ENCODE measurements at places on chromosomes 2 and 18.

GRCh38 chr2:153940511-153940910 lies 68.8 kb downstream of the GALNT13 start:
- DNase-seq = no peak

DNA sequence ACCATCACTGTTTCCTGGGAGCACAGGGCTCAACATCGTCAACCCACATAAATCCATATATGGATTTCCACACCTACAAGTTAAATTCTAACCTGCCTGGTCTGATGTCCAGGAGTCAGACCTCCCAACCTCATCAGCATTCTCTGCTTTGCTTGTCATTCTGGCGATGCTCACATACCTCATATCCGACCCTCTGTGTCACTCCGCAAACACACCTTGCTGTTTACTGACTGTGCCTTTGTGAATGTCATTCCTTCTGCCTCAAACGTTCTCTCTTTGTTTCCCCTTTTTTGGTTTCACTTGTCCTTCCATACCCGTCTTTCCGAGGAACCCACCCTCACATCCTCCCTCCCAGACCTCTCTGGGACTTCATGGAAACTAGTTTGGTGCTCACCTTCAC lies 187.1 kb downstream of the ACTR3 start:
- no peak for DNase-seq

- peak; percentile 42 for DNase-seq
These were observed 73.6 kb downstream of the NPAS2 start for GRCh38 chr2:100893392-100894104.

DNA sequence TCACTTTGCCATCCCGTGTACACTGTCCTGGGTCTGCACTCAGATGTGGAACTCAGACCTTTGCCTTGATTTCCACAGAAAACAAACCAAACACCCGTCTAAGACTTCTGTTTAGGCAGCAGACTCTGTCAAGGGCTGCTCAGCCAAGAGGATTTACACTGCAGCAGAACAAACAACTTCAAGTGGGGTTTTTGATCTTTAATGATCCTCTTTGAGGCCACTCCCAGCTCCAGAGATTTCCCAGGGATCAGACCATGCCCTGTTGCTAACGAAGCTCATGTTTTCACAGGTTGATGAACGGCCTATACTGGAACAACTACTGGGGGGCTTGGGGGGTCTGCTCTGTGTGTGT lies 52.5 kb upstream of the LGALSL start:
- no peak for DNase-seq

- no peak for DNase-seq
These were observed 130.3 kb upstream of the CTAGE1 start for GRCh38 chr18:22547807-22548561.

DNA sequence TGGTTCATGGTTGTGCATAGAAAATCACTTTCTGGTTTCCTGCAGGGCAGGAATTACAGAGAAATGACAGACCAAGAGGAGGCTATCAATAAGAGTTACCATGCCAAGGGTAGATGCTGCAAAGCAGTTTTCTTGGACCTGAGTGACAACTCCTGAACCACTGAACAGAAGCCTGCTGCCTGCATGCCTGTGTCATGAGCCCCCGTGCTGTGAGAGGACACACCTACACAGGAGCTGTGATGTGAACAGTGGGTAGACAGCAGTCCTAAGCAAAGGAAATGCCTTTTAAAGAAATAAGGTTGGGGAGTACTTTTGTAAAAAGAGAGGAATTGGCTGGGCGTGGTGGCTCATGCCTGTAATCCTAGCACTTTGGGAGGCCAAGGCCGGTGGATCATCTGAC lies 54.2 kb upstream of the CREB1 start:
- DNase-seq = no peak

GRCh38 chr2:206736935-206737334 lies 18.7 kb upstream of the DYTN start:
- DNase-seq = no peak

- DNase-seq = no peak
These were observed 70.3 kb upstream of the DOCK10 start for GRCh38 chr2:225112362-225113126.

DNA sequence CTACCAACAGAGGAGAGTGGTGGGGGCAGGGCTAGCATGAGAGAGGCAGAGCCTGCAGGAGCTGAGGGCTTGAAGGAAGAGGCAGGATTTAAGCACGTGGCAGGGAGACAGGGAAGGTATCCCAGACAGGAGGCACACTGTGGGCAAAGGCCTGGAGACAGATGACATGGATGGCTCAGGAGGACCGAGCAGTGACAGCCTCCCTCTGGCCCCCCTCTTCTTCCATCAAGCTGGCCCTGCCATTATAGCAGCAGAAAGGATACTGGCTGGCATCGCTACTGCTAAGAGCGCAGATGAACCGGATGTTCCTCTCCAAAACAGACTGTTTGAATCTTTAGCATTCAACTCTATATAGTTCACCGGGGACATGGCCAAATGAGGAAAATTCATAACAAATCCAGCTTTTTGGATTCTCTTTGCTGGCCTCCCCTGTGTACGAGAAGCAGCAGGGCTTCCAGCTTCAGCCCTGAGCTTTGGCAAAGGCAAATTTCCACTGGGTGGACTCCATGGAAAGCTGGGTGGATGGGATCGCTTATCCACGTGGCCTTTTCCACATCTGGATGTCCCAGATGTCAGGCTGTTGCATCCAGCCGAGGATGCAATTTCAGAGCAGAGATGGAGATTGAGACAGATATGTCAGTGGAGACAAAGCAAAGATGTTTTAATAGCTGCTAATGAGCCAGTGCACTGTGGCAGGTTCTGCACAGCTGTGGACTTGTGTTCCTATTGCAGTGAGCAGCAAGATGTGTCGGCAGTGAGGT lies 36.2 kb downstream of the CAPN13 start:
- DNase-seq = peak; percentile 23

DNA sequence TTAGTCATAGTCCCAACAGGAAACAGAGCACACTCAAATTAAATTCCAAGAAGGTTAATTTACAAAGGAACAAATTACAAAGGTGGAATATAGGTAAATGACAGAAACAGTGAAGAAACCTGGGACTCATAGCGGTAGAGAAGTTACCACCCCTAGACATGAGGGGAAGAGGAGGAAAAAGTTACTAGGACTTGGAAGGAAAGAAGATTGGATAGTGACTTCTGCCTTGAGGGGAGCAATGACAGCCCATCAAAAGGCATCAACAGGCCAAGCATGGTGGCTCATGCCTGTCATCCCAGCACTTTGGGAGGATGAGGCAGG lies 2.4 kb upstream of the PDE11A start:
- DNase-seq = no peak

DNA sequence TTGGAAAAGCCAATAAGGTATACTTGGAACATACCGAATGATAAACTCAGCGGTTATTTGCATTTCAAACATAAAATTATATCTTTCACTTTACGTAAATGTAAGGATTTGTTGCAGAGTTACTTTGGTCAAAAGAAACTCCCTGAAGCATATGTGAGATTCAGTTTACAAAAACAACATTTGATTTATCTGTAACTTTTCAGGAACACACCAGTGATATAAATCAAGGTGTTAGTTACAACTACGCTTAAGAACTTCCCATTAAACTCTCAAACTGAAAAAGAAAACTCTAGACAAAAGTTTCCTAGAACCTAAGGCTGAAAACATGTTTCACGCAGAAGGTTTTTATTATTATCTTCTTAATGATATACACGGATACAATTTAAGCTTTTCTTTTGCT lies 110.6 kb upstream of the MEIS1 start:
- no peak for DNase-seq

DNA sequence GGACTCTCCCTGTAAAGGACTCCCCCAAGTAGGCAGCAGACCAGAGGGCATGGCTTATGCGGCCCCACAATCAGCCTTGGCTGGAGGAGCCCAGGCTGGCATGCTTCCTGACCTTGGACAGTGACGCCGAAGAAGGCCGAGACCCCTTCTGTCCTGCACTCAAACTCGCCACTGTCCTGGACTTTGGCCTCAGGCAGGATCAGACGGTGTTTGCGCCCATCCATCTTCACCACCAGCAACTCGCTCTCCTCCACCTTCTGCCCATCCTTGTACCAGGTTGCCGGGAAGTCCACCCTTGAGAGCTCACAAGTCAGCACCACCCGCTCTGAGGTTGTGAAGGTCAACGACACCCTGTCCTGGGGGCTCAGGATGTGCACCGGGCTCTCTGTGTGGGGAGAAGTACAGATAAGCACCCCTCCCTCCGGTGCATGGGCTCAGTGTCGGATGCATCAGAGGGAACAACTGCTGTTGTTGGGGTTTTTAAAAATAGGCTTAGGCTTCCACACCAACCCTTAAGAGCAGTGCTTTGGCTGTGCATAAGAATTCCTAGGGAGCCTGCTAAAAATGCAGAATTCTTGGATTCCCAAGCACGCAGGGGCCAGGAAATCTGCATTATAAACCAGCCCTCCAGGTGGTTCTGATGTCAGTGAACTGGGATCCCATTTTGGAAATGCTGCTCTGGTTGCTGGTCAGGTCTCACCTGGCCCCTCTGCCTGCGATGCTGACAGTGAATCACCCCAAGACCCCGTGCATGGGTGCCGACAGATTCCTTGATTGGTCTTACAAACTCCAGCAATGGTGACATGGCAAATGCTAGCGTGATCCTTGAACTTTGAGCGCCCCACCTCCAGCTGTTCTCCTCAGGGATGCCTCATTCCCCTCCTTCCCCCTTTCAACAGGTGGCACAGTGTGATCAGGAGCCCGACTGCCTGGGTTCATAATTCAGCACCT lies 5.9 kb downstream of the OBSL1 start:
- DNase-seq = no peak

DNA sequence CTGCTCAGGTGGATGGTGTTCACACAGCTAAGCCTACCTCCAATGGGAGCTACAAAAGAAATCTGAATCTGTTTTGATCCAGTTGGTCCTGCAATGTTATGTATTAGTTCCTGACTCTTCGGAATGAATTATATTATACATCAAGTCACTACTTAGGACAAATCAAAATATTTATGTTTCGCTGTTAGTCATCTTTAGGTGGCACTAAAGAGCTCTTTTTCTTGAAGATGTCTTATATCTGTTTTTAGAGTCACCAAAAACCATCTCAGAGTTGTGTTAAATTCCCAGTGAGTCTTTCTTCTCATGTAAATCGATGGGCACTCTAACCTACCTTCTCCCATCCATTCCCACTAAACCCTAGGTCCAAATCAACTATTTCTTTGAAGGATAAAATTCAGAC lies 2.2 kb downstream of the DNER start:
- no peak for DNase-seq

DNA sequence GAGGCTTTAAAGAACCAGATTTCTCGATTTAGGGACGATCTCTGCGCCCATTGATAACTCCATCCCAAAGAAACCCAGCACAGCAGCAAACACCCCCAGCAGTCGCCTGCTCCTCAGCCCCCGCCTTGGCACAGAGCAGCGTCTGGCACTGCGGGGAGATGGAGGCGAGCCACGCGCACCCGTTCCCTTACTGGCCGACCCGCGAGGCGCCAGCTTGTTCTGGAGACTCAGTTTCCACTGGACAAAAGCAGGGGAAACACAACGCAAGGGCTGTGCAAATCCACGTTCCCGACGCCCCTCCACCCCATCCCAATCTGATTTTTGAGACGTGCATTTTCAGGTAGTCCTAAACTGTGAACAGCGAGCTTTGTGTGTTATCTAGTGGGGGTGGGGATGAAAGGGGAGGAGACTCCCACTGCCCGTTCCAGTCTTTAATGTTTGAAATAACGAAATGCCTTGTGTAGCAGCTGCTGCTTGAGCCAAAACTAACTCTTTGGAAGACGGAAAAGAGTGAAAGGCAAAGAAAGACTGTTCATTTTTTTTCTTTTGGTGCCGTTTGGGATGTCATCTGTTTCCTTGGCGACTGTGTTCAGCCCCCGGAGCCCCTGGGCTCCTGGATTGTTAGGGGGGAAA lies 143.2 kb downstream of the MEIS1 start:
- DNase-seq = no peak

DNA sequence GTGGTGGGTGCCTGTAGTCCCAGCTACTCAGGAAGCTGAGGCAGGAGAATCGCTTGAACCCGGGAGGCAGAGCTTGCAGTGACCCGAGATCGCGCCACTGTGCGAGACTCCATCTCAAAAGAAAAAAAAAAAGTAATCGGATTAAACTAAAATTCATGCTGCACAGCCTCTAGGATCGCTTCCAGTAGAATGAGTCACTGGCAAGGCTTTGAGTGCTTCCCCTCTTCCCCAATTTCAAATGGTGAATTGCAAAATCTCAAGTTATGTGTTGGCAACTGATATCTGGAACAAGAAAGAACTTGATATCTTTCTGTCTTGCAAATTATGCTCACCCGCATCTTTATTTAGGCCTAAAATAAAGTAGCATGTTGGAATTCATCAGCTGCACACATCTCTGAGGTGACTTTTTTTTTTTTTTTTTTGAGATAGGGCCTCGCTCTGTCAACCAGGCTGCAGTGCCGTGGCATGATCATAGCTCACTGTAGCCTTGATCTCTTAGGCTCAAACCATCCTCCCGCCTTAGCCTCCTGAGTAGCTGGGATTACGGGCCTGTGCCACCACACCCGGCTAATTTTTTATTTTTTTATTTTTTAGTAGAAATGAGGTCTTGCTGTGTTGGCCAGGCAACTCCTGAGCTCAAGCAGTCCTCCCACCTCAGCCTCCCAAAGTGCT lies 12.7 kb downstream of the TTC39C start:
- DNase-seq = no peak

- DNase-seq = no peak
These were observed 111.9 kb downstream of the AP1S3 start for GRCh38 chr2:223725494-223725893.

- DNase-seq = peak; percentile 49
These were observed 18.0 kb downstream of the C2orf74 start for GRCh38 chr2:61179701-61180639.

- no peak for DNase-seq
These were observed 30.1 kb upstream of the CCL20 start for GRCh38 chr2:227783404-227784138.

- no peak for DNase-seq
These were observed 5.4 kb upstream of the RNF181 start for GRCh38 chr2:85589982-85590791.

DNA sequence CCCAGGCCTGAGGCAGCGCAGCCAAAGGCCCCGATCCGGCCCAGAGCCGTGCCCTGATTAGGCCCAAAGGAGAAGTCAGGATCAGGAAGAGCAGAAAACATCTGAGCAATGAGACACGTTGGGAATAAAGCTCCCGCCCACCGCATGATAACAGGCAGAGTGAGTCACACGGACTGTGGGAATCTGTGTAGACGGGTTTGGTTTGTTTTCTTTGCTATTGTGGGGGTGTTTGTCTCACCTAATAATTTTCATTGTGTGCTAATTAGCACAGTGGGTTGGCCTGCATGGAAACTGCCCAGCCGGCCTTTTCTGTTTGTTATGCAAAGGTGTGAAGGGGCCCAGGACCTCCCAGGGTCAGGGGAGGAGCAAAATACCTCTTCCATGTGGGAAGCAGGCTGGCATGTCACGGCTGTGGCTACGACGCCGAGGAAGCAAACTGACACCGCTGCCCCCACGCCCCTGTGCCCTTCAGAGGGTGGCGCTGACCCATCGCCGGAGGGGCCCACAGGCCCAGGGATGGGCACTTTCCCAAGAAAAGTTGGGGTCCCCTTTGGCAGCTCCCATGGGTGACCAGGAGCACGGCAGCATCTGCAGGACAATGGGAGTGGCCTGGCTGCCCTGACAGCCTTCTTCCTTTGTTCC lies 68.4 kb upstream of the CTDP1 start:
- DNase-seq = no peak

- DNase-seq = no peak
These were observed 19.5 kb upstream of the RBMS1 start for GRCh38 chr2:160513120-160513519.

GRCh38 chr2:177396703-177397460 lies 4.3 kb downstream of the AGPS start:
- DNase-seq = no peak

GRCh38 chr2:47493317-47494035 lies 90.5 kb downstream of the MSH2 start:
- no peak for DNase-seq
